ENCODE measurements at places on chromosomes 1 and 21.
A peak's percentile ranks its signal among the peaks of the same experiment; 100 is the strongest.

GRCh38 chr1:245317217-245317616 lies 162.4 kb downstream of the KIF26B start:
- no peak for DNase-seq

DNA sequence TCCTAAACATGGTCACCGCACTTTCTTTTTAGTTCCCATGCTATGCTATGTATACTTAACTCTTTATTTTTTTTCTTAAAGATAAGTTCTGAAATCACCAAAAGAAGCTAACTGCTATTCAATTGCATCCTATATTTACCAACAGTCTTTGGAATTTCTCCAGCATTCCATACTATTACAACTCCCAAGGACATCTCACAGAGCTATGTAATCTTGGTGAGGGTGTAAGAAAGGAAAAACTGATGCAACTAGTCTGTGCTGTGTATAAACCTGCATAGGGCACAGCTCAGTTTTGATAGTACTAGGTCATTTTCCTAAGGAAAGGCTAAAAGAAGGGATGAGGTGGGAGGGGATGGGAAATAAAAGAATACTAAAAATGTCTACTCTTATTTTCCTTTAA lies 78.0 kb downstream of the PTPN14 start:
- DNase-seq = no peak

DNA sequence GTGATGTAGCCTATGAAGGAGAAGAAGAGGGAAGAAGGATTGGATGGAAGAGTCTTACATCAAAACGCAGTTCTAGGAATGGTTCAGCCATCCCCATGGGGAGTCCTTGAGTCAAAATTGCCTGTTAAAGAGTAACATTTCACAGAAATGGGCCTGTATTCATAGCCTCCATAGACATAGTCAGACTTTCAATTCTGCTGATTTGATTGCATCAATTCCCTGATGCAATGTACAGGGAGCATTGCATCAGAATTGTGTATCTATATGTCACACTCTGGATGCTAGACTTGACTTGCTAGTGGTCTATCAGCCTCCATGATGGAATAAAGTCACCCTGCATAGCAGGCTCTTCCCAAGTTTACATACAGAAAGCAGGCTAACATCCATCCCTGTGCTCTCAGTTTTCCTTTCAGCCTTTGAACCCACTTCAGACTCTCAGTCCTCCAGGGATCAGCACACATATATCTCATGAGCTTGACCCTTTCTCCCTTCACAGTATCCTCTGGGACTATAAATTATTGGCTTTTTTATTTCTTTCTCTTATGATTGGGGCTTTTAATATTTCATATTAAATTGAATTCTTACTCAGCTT lies 1111.7 kb upstream of the B3GALT2 start:
- DNase-seq = no peak

DNA sequence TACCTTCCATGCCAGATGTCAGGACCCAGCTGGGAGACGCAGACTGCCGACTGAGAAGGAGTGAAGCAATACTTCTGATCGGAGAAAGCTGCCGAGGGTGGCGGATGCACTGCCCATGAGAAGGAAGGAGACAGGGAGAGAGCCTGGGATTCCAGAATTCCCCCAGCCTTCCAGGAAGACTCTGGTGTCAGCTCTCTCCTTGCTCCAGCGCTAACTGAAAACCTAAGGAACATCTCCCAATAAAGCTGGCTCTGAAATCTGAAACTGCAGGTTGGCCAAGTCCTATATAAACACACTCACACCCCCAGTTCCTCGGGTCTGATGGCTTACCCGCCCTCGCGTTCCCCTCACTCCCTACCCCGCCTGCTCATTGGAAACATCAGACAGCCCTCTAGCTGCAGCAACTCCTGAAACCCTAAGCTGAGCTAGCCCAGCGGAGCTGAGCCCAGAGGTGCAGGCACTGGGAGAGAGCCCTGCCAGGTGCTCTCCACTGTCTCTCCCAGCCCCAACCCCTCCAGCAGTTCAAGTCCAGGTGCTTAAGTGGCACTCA lies 52.3 kb downstream of the PLEKHA6 start:
- peak; percentile 37 for DNase-seq

GRCh38 chr1:99227056-99227897 lies 37.0 kb upstream of the PLPPR4 start:
- DNase-seq = no peak

GRCh38 chr1:156319664-156320063 lies 18.4 kb downstream of the CCT3 start:
- peak; percentile 62 for DNase-seq

DNA sequence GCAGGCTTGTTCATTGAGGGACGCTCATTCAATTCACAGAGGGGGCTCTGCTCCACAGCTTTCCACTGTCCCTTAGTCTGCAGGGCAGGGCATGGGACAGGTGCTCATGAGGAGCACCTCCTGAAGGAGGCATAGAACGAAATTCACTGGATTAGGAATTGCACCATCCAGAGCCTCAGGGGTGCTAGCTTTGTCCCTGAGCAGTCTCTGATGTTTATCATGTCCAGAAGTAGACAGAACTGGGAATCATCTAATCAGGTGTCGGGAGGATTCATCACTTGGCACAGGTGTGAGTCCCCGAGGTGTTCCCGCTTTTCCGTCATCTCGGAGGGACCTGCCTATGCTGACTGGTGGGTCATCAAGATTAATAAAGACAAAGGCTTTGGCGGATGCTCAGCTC lies 321.4 kb downstream of the AJAP1 start:
- no peak for DNase-seq

- DNase-seq = no peak
Measured at GRCh38 chr21:45557616-45558043, 15.4 kb upstream of the SLC19A1 start.

DNA sequence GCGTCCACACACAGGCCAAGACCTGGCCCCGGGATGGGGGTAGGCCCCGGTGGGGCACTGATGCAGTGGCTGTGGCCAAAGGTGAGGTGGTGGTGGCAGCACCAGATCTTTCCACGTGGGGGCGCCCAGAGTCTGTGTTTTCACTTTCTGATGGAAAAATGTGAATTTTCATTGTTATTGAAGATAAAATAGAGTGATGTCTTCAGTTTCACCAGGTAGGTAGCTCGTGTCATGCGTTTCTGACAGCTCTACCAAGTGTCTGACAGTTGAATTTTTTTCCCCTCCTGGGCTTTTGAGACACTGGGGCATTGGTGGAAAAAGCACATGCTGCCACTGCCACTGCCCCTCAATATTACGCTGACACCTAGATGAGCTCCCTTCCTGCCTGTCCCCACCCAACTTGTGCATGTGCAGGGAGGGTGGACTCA lies 40.0 kb upstream of the MAGOH start:
- DNase-seq = peak; percentile 45

GRCh38 chr1:50066806-50067205 lies 41.9 kb upstream of the ELAVL4 start:
- DNase-seq = no peak

DNA sequence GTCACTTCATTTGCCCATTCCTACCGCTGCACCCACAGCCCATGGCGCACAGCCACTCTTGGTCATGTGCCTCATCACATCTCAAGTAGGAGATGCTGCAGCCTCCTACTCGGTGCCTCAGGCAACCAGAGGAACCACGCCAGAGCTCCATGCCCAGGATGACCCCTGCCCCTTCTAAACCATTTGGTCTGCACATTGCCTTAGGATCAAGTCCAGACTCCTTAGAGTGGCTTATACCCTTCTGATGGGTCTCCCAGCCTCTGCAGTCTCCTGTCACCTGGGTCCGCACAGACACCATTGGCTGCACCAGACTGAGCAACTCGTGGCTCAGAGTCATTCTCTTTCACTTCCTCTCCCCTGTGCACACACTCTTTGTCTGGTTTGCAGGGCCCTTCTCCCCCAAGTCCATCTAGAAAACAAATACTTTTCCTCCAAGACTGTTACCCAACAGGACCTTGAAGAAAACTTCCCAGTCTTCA lies 2.2 kb upstream of the ADORA3 start:
- no peak for DNase-seq

Measured in NCI-H1694 treated with DMSO at 0.1 percent for 48 hours (cell line).